Spleen (tissue), 13 donors: ENCODE measurements at places on chromosomes 13 and 19.

DNA sequence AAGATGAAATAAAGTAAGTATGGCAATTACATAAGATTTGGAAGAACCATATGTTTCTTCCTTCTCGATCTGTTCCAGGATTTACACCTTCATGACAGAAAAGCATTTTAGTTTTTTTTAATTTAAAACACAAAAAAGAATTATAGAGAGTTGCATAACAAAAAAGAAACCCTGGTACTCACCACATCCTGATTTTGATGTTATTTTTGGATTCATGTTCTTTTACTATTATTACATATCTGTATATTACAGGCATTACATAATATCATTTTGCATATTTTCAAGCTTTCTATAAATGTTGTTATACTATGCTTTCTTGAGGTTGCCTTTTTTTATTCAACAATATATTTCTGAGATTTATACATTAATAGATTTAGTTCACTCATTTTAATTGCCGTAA is 6.7 kb upstream of the KATNAL1 start:
- H3K27ac ChIP-seq, result no peak overlapping the region
- no peaks in the 10 kb centered on the region for H3K27me3 ChIP-seq
- no peak for DNase-seq
- H3K4me1 ChIP-seq, result peaks cover 21% of the 10 kb centered on the region
- no peaks in the 10 kb centered on the region for H3K36me3 ChIP-seq

DNA sequence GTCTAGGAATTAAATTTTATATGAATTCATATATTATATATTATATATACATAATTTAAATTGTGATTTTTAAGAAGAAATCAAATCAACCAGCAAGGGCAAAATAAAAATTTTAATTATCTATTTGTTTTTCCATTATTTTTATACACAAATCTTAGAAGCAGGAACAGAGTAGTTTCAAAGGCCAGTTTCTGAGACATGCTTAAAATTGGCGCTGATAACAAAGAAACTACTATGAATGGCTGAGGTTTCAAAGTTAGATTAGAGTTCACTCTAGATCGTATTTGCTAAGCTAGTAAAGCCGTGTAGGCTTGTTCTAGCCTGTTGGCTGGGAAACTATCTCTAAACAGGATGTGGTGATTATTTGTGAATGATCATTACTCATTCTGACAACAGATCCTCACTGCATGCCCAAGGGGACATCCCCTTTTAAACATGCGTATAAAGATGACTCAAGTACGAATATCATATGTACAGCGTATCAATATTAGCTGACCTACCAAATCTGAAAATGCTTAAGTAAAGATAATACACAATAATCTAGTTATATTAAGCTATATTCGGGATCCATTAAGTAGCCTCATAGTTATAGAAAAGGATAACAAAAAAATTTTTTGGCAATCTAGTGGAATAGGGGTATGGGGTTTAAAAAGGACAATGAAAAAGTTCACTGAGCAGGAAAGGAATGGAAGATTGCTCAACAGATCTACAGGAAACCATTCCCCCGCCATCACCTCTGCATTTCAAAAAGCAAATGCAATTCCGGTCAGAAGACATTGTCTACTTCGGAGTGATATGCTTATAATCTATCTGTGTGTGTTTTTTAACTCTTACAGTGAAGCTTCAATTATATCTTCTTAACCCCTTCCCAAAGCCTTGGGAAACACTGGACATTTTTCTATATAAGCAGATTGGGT is 150.1 kb downstream of the SHISA2 start:
- DNase-seq, result no peak
- H3K4me1 ChIP-seq, result peaks cover 52% of the 10 kb centered on the region
- H3K4me3 ChIP-seq, result no peak overlapping the region
- H3K27ac ChIP-seq, result no peak overlapping the region

DNA sequence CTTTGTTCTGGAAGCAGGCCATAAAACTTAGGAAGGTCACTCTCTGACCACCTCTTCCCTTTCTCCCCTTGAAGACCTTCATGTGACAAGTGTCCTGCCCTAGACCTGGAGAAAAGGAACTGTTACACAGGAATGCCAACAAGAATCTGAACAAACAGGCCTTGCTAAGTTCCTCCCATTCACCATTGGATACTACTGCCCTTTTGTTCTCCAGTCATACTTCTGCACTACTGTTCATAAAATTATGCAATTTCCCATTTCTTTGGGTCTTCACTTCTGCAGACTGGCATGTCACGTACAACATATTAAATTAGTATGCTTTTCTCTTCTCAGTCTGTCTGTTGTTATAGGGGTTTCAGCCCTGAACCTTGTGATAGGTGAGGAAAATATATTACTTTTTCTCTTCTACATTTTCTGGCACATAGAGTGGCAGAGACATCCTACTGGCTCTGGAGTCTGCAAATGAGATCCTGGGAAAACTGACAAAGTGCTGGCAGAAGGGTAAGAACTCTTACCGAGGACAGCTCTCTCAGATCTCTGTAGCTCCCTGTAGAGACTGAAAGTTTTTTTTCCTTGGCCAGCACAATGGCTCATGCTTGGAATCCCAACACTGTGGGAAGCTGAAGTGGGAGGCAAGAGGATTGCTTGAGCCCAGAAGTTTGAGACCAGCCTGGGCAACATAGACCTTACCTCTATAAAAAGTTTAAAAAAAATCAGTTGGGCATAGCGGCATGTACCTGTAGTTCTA is 87.6 kb upstream of the SPRY2 start:
- no peak overlapping the region for H3K4me3 ChIP-seq
- no peaks in the 10 kb centered on the region for H3K4me1 ChIP-seq
- no peak for DNase-seq
- no peaks in the 10 kb centered on the region for H3K27me3 ChIP-seq

GRCh38 chr13:25961294-25961693 is 90.5 kb downstream of the SHISA2 start:
- no peak for DNase-seq
- H3K4me1 ChIP-seq, result no peaks in the 10 kb centered on the region
- H3K4me3 ChIP-seq, result no peak overlapping the region
- H3K36me3 ChIP-seq, result no peaks in the 10 kb centered on the region

DNA sequence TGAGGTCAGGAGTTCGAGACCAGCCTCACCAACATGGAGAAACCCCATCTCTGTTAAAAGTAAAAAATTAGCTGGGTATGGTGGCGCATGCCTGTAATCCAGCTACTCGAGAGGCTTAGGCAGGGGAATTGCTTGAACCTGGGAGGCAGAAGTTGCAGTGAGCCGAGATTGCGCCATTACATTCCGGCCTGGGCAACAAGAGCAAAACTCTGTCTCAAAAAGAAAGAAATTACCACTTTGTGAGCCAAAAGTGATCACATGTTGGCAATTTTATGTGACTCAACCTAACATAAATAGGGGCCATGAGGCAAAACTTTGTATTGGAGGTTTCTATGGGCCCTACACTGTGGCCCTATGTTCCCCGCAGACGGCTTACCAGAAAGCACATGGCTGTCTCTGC is 72.2 kb downstream of the MAP4K1 start:
- peaks cover 20% of the 10 kb centered on the region for H3K4me1 ChIP-seq
- no peaks in the 10 kb centered on the region for H3K27me3 ChIP-seq
- no peaks in the 10 kb centered on the region for H3K36me3 ChIP-seq
- no peak overlapping the region for H3K4me3 ChIP-seq
- H3K27ac ChIP-seq, result no peak overlapping the region
- no peak for DNase-seq

- no peaks in the 10 kb centered on the region for H3K36me3 ChIP-seq
- no peaks in the 10 kb centered on the region for H3K27me3 ChIP-seq
- H3K27ac ChIP-seq, result peak overlapping the region; percentile 85
- no peak for DNase-seq
Observed at GRCh38 chr13:48221686-48222187, 11.3 kb upstream of the ITM2B start.

DNA sequence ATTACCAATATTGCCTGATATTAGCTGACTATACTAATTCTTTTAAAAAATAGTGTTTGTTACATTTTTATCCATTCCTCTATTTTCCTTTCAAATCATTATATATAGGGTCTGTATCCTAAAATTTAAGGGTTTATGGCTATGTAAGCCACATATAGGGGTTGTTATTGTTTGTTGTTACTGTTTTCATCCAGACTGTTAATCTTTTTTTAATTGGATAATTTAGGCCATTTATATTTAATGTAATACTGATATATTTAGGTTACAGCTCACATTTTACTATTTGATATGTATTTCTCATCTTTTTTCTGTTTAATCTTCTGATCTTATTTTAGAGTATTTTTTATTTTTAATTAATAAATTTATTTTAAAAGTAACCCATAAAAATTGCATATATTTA is 487.1 kb upstream of the SGCG start:
- no peaks in the 10 kb centered on the region for H3K36me3 ChIP-seq
- no peak for DNase-seq
- H3K4me3 ChIP-seq, result no peak overlapping the region
- H3K27me3 ChIP-seq, result no peaks in the 10 kb centered on the region
